ENCODE measurements at places on chromosomes 7 and 10.

GRCh38 chr10:97826892-97827291, 22.8 kb upstream of the GOLGA7B start:
- DNase-seq: no peak

GRCh38 chr10:87860156-87860795, 3.1 kb downstream of the KLLN start:
- DNase-seq: peak; percentile 50

DNA sequence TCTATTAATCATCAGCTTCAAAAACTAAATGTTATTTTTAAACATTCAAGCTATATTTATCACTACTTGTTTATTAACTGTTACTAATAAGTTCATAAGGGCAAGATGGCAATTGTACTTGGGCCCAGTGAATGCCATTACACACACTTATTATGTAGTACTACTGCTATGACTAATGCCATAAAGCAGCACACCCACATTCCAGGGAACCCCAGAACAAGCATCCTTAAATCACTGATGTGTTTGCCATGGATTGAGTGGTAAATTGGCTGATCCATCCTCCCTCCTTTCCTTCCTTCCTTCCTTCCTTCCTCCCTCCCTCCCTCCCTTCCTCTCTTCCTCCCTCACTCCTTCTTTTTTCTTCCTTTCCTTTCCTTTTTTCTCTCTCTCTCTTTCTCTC, 37.4 kb upstream of the RSU1 start:
- DNase-seq: peak; percentile 60

GRCh38 chr10:84447701-84448400, 119.5 kb downstream of the CCSER2 start:
- no peak for DNase-seq

DNA sequence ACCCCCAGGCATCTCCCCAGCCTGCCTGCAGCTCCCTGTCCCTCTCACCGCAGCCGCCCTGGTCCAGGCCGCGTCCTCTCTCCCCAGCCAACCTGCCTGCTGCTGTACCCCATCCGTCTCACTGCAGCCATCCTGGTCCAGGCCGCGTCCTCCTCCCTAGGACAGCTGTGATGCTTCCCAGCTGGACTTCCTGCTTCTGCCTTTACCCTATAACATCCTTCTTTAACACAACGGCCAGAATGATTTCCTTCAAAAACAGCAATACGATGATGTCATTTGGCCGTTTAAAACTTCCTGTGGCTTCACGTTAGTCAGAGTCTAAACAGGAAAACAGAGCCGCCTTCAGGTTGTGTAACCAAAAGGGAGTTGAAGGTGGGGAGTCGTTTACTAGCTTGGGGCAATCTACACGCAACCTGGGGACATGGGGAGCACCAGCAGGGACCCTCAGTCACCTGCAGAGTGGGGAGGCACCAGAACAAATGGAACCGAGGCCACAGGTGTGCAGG, 32.2 kb upstream of the ZFAND2A start:
- peak; percentile 30 for DNase-seq

- no peak for DNase-seq
Measured at GRCh38 chr10:11913079-11913641, 90.0 kb downstream of the PROSER2 start.

DNA sequence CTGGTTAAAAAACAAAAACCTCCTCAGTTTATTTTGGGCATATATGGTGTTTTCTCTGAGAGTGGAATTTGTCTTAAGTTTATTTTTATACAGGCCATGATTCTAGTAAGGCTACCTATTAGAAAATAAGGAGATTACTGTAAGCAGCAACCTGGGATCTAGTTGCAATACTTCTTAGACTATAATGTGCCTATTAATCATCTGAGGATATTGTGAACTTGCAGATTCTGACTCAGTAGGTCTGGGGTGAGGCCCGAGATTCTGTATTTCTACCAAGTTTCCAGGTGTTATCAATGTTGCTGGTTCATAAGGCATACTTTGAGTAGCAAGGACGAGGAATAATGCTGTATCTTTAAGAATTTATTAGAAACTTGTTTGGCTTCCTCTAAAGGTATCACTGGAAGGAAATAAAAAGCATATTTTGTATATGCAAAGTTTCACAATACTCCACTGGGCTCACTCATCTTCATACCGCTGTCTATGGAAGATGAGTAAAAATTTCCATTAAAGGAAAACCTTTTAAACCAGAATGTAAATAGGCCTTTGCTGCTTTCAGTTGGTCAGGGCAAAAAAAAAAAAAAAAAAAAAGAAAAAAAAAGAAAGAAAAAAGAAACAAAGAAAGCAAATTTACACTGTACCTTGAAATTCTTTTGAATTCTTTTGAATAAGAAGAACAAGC, 105.8 kb downstream of the BMPER start:
- no peak for DNase-seq

All from large intestine (tissue), 12 donors.